ENCODE measurements at places on chromosomes 5 and 9.
A peak's percentile ranks its signal among the peaks of the same experiment; 100 is the strongest.

GRCh38 chr9:127130661-127131538, 8.5 kb upstream of the ANGPTL2 start:
- peak; percentile 89 for DNase-seq

GRCh38 chr5:11595045-11595444, 309.2 kb downstream of the CTNND2 start:
- DNase-seq = peak; percentile 24

DNA sequence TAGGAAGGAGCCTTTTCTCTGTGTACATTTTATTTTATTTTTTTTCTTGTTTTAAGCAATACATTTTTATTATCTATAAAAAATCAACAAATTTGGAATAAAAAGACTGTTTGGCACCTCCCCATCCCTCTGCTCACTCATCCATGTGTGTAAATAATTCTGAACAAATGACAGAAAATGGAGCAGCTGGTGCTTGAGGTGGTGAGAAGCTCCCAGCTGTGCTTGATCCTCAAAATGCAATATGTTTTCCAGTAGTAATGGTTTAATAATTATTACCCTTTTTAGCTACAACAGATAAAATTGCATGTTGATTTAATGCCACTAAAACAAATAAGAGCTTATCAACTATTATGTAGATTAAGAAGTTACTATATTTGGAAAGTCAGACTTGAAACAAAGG, 132.5 kb downstream of the CDH18 start:
- DNase-seq = peak; percentile 95

GRCh38 chr5:141694479-141694878, 12.4 kb upstream of the ARAP3 start:
- DNase-seq = no peak

DNA sequence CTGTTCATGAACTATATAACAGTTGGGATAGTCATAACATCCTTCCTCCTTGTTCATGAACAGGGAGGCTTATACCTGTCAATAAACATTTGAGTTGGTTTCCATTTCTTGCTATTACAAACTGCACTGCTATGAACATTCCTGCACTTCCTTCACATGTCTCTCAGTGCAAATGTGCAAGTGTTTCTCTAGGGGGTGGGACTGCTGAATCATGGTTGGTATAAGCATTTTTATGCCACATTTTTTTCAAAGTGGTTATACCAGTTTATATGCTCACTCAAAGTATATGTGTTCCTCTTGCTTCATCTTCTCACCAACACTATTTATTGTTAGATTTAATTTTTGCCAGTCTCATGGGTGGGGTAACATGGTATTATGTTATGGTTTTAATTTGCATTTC, 25.8 kb upstream of the TPD52L3 start:
- DNase-seq = no peak

- no peak for DNase-seq
Observed at GRCh38 chr5:73120222-73121118, at the start of gene TMEM171. TSS of gene TMEM171 (plus strand) at chr5:73120575. CDS start at chr5:73123374, 2,799 bp downstream.

DNA sequence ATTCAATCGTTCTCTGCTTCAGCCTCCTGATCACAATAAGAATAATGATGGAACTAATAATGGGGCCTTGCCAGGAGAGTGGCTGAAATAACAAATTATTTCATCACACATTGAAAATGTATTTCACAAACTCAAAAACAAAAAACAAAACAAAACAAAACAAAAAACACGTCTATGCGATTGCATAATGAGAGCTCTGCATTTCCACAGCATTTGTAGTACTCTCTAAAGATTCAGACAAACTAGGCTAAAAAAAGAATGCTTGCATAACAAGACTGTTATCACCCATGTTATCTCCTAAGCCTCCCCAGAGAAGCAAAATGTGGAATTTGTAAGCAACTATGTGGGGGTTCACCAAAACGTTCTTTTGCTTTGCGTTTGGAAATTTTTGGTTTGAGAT, 48.1 kb downstream of the PRELID2 start:
- DNase-seq = no peak

DNA sequence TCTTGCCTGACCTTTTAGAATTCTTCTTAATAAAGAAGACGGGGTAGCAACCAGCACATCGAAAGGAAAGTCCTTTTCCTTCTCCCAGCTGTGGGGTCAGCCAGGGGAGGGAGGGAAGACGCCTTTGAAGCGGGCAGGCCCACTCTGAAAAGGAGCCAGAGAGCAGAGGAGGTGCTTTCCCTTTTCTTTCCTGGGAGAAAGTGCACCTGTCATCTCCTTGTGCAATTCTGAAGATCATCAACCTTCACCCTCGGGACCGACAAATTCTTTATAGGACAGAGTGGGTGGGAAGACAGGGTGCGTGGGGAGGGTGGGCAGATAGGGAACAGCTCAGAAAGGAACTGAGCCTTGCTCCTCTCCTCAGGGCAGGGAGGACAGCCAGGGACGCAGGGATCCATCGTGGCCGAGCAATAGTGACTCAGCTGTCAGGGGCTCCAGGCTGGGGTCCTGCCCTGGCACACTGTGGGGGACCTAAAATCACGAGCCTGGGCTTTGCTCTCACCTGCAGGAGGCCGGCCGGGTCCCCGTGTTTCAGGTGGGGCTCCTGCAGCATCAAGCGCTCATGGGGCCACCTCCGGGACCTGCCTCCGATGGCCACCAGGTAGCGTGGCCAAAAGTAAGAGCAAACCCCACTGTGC, 141.0 kb downstream of the OLFM1 start:
- no peak for DNase-seq

GRCh38 chr5:151509836-151510235, 62.4 kb downstream of the SLC36A1 start:
- DNase-seq = no peak

- no peak for DNase-seq
Observed at GRCh38 chr5:120258123-120258522, 206.0 kb upstream of the PRR16 start.

DNA sequence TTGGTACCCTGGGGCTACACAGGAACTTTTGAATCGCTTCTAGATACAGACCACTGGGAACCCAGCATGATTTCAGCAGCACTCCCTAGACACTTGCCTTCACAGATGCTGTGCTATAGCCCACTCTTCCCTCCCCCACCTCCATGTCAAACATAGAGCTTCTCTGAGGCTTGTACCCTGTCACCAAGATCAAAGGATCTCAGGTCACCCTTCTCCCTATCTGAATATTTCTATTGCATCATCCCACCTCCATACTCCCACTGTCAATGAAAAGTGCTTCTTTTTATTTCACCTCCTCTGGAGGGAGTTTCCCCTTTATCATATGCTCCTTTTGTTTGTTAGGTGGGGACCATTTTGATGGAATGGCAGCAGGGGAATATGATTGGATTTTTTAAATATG, 29.2 kb upstream of the PHF24 start:
- no peak for DNase-seq

- no peak for DNase-seq
Observed at GRCh38 chr9:4152876-4153275, 147.0 kb downstream of the GLIS3 start.

DNA sequence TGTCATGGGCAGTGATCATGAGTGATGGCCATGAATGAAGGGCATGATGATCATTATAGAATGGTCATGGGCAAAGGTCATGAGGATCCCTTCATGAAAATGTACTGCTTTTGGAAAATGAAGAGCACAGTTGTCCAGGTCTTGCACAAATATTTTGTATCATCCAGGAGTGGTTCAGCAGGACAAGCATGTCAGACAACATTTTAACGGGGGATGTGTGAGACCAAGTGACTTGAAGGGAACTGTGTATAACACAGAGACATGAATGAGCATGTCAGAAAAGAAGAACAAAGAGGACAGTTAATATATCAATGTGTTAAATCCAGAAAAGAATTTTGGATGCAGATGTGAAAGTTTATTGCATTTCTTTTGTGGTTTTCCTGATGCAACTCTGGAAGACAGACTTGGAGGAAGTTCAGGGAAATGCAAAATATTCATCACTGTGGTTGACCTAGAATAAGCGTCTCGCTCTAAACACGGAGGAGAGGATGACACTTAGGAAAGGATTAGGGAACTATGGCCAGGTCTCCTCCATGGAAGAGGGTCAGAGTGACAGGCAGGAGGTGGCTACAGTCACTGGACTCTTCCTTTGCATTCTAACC, 116.1 kb upstream of the IRX4 start:
- DNase-seq = no peak

GRCh38 chr9:120390637-120391190, 189.3 kb downstream of the CDK5RAP2 start:
- no peak for DNase-seq

GRCh38 chr5:10337986-10338385, 15.5 kb upstream of the MARCHF6 start:
- DNase-seq = no peak
